ENCODE measurements at places on chromosomes 11 and 22. TPM values are rescaled to one million over a fixed set of nuclear protein-coding genes. Genes with fewer than 3 reads are reported as not detected.

Gene NXPE1
- polyA plus RNA-seq, result not detected

Gene OR52I1
- not detected for polyA plus RNA-seq

Gene CXCR5
- polyA plus RNA-seq, result not detected

Gene UBQLN3
- polyA plus RNA-seq, result not detected

Gene PHOX2A
- polyA plus RNA-seq, result not detected

Gene OR52I2
- not detected for polyA plus RNA-seq

GRCh38 chr11:87263264-87263838, 225.6 kb downstream of the TMEM135 start:
- no peak for DNase-seq

DNA sequence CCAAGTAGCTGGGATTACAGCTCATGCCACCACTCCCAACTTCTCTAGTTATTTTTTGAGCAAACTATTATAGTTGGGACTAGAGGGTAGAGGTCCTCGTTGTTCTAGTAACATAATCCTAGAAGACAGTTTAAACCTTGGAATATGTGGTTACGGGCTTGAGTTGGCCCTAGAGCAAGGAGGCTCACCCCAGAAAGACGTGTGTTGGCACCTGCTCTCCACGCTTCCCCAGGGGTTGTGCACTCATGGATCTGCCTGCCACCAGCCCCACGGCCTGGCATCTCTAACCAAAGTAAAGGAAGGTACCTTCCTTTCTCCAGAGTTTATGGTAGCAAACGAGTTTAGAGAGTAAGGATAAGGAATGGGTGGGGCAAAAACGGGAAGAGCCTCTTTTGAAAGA, 79.0 kb downstream of the SCN3B start:
- DNase-seq, result no peak

GRCh38 chr22:20866736-20867135, 7.9 kb downstream of the SNAP29 start:
- DNase-seq, result no peak

- no peak for DNase-seq
Measured at GRCh38 chr11:12845163-12845562, 164.0 kb upstream of the RASSF10 start.

All from keratinocyte (primary cell).